H54 (cell line): ENCODE measurements at places on chromosomes 6 and 20.

GRCh38 chr6:42984924-42985475 is 630 bp downstream of the PPP2R5D start:
- no peak for DNase-seq

- DNase-seq: no peak
These were observed 106.3 kb upstream of the RIPOR2 start for GRCh38 chr6:25042036-25042521.

- no peak for DNase-seq
These were observed 17.8 kb downstream of the MAN1A1 start for GRCh38 chr6:119331663-119332286.

GRCh38 chr6:75183099-75183541 is 22.7 kb downstream of the COL12A1 start:
- DNase-seq: no peak

- no peak for DNase-seq
These were observed 521.2 kb upstream of the IMPG1 start for GRCh38 chr6:76593668-76594067.

GRCh38 chr6:139144490-139145085 is 9.7 kb downstream of the HECA start:
- no peak for DNase-seq

DNA sequence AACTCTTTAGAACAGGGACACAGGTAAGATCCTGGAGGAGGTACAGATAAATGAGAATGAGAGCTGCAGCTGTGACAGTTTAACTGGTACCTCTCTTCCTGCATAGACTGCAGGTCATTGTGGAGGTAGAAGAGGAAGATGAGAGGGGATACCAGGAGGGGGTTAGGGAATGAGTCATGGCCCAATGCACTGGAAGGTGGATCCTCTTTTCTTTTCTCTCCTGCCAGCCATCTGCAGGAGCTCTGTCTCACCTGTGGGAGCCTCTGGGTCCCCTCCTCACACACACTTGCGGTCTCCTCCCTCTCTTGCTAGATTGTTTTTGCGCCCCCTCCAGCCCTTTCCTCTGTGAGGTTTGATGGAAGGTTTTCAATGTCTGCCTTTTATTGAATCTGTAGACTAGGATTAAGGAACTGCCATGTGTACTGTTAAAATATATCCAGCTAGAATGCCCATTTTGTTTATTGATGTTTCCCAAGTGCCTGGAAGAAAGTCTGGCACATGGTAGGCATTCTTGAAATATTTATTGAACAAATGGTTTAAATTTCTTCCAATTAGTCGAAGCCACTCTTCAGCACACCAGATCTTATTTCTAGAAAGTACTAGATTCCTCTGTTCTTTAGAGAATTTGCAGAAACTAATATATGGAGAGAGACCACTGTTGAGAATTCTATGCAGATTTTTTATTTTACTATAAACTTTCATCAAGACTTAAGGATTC is 13.0 kb downstream of the C6orf163 start:
- no peak for DNase-seq

DNA sequence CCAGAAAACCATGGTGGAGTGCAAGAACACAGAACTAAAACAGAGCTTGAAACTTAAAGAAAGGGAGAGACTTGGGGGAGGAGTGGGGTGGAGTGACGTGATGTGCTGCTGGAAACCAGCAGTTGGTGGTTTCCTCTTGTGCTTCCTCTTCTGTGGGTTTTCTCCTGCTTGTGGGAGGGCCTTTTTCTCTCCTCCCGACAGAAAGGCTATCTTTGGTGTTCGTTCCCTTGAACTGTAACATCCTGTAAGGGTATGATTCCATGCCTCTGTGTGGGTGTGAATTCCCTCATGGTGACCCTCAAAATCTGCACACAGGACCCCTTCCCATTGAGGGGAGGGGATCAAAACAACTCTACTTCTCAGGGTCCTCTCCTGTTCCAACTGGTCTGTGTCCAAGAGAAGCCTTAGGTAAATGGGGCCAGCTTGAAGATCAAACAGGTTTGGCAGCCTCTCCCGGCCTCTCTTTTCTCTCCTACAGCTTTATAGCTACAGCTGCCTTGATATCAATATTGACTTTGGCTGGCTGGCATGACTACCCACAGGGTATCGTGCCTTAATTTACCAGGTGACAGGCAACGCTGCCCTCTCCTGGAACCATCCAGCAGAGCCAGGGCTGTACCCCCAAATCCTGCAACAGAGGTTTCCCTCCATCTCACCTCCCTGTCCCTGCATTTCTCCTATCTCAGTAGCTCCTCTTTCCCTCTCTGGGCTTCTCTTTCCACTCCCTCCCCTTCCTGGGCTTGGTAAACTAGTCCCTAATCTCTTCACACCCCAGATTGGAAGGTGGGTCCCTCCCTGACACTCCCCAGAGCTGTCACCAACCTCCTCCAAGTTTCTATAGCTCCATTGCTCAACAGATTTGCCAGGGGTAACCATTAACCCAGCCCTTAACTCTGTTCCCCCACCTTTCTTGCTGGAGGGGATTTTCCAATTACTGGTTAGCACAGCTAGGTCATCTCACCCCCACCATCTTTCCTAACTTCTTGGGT is 1.5 kb upstream of the MSH5 start:
- DNase-seq: peak; percentile 71

GRCh38 chr6:75091467-75092190 is 114.2 kb downstream of the COL12A1 start:
- no peak for DNase-seq

DNA sequence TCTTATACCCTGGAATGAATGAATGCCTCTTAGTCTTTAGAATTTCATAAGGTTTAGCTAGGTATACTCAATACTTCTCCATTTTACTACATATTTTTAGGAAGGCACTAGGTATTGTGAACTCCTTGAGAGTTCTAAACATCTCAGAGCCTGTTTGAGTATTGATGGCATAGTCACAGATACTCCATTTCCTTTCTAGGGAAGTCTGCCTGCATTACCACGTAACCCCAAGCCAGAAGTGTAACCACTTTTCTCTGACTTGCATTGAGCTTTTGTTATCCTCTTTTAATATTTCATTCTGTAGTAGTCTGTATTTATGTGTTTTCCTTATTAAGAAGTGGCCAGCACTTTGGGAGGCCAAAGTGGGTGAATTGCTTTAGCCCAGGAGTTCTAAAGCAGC is 12.2 kb downstream of the TOP1 start:
- DNase-seq: no peak

DNA sequence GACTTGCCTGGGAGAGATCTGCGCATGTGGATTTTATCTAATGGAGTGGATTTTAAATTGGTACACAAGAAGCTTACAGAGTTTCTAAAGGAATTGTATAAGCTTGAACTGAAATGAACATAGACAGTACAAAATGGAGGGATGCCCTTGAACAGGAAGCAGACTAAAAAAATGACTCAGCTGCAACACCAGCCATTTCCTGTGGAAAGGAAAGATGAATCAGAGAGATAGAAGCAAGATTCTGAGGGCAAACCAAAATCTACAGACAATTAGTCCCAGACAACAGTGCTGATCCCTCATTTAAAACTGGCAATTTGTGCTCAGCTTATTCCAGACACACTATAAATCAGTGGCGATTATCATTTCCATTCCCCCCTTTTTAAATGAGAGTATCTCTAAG is 114.6 kb upstream of the TCF21 start:
- peak; percentile 8 for DNase-seq
